ENCODE measurements at places on chromosomes 4 and X. TPM values are rescaled to one million over a fixed set of nuclear protein-coding genes. Genes with fewer than 3 reads are reported as not detected.

NLRP2B gene
- not detected for total RNA-seq

TMPRSS11D gene
- not detected for total RNA-seq

EVC2 gene
- 2.2 TPM for total RNA-seq

ATP2B3 gene
- total RNA-seq: not detected

IGSF1 gene
- not detected for total RNA-seq

ASMT gene
- total RNA-seq: 0.48 TPM

CFAP99 gene
- 0.08 TPM for total RNA-seq

PLP1 gene
- total RNA-seq: not detected

TRIML1 gene
- total RNA-seq: not detected

GPR119 gene
- total RNA-seq: not detected

DMRTC1B gene
- total RNA-seq: not detected

RGN gene
- total RNA-seq: not detected

LYAR gene
- total RNA-seq: 49.8 TPM

TLR1 gene
- total RNA-seq: 12.0 TPM

HEPH gene
- total RNA-seq: not detected

RASGEF1B gene
- total RNA-seq: 3.4 TPM

DGKK gene
- not detected for total RNA-seq

ZMAT1 gene
- total RNA-seq: 3.0 TPM

SAGE1 gene
- not detected for total RNA-seq

POU3F4 gene
- total RNA-seq: not detected

ANOS1 gene
- not detected for total RNA-seq

MFAP3L gene
- total RNA-seq: 0.25 TPM

MSN gene
- total RNA-seq: 632 TPM

EGFL6 gene
- 3.8 TPM for total RNA-seq

GSPT2 gene
- 13.2 TPM for total RNA-seq
